ENCODE measurements at places on chromosomes 6 and 20.

- no peak for DNase-seq
Measured at GRCh38 chr20:10651227-10651990, 22.4 kb downstream of the JAG1 start.

DNA sequence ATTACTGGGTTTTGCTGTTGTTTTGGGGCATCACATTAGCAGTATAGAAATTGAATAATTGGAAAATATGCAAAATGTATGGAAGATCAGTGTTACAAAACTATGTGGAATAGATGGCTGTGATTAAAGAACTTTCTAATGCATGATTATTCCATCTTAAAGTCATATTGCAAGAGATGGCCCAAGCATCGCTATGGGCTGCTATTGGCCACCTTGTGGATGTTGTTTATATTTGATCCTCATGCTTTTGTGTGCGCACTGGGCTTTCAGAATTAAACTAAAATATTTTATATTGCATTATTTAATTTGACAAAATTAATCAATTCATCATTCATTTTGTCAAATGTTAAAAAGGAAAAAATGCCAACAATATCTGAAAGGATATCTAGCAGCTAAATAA lies 16.1 kb upstream of the HMGN3 start:
- DNase-seq: no peak

DNA sequence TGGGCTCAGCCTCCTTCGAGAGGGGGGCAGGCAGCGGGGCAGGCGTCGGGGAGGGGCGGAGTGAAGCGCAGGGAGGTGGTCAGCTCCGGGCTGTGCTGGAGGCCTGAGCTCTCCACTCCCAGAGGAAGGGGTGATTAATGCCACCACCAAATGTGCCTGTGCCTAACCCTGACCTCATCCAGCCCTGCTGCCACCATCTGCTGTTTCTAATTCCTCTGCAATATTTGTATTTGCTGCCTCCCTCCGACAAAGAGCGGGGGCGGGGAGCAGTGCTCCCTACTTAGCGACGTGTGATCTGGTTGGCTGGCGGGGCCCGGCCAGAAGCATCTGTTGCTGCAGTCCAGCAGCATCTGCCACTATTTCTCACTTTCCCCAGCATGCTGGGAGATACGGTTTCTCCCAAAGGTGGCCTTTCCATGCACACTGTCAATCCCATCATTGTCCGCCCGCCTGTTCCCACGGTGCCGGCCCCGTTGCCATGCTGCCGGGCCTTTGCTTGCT lies 47.0 kb downstream of the DLL1 start:
- no peak for DNase-seq

DNA sequence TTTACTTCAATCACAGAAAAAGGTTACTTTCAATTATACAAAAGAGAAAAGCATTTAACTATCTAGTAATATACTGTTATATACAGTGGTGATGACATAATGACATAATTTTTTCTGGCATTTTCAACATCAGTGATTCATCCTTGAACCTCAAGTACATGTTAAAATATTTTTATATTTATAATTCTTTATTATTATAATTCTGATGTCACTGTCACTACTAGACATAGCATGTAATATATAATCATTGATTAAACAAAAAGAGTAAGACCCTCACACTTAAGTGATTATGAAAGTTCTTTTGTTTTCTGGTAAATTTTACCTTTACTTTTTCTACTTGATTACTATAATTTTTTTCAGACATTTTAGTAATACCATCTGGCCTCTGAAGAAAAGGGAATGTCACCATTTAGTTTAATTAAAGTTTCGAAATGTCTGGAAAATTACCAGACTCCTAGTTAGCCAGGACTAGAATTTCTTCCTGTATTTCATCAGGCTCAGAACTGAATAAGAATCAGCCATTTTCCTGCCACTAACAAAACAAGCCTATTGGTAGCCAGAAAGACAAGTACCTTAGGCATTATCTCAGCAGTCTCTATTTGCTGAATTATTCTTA lies 71.5 kb downstream of the FILIP1 start:
- no peak for DNase-seq

- DNase-seq: no peak
Measured at GRCh38 chr20:22489626-22490286, 94.6 kb downstream of the FOXA2 start.

- DNase-seq: no peak
Measured at GRCh38 chr6:33458676-33459075, 4.3 kb downstream of the ZBTB9 start.

Measured in 8988T (cell line).